ENCODE measurements at places on chromosomes 11 and 22. TPM values are rescaled to one million over a fixed set of nuclear protein-coding genes. Genes with fewer than 3 reads are reported as not detected.

GRCh38 chr22:19879246-19879570 is 24.5 kb upstream of the GNB1L start:
- no peak for DNase-seq

- no peak for DNase-seq
Observed at GRCh38 chr11:45616802-45617549, 48.4 kb downstream of the CHST1 start.

- DNase-seq, result no peak
Observed at GRCh38 chr11:129785383-129786111, 30.1 kb upstream of the TMEM45B start.

The C11orf21 gene
- total RNA-seq, result not detected

GRCh38 chr11:13685461-13686108 is 17.1 kb downstream of the FAR1 start:
- no peak for DNase-seq
